Activated CD8-positive, alpha-beta memory T cell treated with anti-CD3 and anti-CD28 coated beads, Interleukin-2, amount 10 ng/mL, durations not matched to agents 7 days and 5 days (primary cell): ENCODE measurements at places on chromosomes 1 and 21. TPM values are rescaled to one million over a fixed set of nuclear protein-coding genes. Genes with fewer than 3 reads are reported as not detected.

Gene LAX1
- total RNA-seq = 22.3 TPM

Gene ZNF697
- 0.06 TPM for total RNA-seq

GRCh38 chr1:54804471-54805132 is 3.5 kb upstream of the TTC22 start:
- DNase-seq = peak; percentile 64

DNA sequence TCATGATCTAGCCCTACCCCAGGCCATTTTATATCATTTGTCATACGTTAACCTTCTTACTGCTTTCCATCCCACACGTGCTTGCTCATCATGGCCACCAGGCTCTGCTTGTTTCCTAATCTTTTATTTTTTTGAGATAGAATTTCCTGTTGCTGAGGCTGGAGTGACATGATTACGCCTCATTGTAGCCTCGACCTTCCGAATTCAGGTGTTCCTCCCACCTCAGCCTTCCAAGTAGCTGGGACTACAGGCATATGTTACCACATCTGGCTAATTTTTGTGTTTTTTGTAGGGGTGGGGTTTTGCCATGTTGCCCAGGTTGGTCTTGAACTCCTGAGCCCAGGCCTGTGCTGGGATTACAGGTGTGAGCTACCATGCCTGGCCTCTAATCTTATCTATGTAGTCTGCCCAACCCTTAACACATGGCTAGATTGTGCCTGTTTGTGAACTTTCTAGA is 3.3 kb downstream of the UAP1 start:
- no peak for DNase-seq
